ENCODE measurements at places on chromosomes 16 and 17.

DNA sequence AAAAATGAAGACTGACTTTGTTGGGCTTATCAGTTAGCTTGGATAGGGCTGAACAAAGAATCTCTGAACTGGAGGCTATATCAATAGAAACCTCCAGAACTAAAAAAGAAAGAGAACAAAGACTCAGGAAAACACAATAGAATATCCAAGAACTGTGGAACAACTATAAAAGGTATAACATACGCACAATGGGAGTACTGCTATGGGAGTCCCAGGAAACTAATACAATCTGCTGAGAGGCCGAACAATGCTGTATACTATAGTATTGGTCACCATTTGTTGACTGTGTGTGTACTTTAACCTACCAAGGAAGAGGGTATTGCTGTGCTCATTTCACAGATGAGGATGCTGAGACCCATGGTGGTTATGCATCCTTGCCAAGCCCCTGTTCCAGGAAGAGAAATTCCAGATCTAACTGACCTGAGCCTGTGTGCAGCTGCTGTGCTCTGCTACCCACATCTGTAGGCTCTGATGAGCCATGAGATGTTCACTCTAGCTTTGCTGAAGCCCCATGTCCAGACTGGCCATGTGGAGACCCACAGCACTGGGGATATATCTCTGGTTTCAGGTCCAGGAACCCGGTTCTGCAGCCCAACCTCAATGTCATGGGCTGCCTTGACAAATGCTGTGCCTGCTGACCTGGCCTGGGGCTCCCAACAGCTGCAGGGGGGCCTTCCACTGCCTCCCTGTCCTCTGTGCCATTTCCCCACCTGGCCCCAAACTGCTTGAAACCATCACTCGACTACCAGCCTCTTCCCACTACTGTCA is 254.3 kb upstream of the TNRC6C start:
- no peak for DNase-seq

DNA sequence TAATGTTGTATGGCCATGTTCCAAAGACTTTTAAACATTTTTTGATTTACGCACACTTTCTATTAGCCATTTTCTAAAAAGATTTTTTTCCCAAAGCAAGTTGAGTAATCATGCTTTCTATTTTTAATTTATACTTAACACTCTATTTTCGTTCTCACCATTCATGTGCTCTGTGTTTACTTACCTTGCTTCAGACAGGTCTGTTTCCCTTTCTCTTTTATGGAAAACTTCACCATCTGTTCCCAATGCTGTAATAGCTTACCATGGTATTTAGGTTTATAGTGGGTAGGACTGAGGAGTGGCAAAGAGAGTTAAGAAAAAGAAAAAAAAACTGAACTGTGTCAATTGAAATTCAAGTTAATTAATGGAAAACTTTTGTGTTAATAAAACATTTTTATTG is 37.5 kb upstream of the KCNJ16 start:
- no peak for DNase-seq

GRCh38 chr17:49680314-49680713 is 2.4 kb upstream of the SPOP start:
- no peak for DNase-seq

GRCh38 chr16:81623365-81624102 is 155.6 kb upstream of the PLCG2 start:
- no peak for DNase-seq

- no peak for DNase-seq
These were observed 1.1 kb downstream of the TSEN54 start for GRCh38 chr17:75517297-75517865.

- DNase-seq: no peak
These were observed 344.5 kb upstream of the EEF2KMT start for GRCh38 chr16:5442054-5442453.

GRCh38 chr17:557371-557770 is 157.3 kb downstream of the VPS53 start:
- DNase-seq: no peak

DNA sequence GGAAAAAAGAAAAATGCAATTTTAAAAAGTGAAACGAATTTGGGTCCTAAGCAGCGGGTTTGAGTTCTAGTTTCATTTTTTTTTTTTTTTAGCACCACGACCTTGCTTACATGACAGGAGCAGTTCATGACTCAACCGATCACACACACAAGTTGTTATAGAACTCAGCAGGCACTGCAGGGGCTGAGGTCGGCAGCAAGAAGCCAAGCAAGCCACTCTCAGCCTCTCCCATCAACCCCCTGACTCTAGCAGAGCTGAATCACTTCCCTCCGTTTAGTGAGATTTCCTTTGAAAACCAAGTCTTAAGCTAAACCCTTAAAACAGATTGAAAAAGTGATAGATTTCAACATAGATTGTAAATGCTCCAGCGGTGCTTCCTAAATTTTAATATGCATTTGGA is 520.8 kb downstream of the HAPSTR1 start:
- DNase-seq: no peak

DNA sequence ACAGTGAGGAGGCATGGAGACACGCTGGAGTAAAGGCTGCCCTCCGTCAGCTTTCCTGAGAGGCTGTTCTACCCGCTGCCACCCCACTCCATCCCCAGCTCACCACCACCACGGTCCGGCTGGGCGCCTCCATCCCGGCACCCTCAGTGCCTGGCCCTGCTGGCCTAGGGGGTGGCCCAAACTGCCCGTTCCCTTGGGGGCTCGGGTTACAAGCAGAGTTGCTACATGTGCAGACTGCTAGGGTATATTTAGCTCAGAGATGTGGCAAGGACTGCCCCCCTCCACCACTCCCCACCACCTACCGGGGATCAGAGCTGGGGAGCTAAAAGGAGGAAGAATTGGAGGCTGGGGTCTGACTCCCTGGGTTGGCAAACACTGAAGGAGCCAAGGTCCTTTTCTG is 4.1 kb downstream of the CACNB1 start:
- DNase-seq: no peak

- no peak for DNase-seq
These were observed 39.7 kb upstream of the PVALEF start for GRCh38 chr17:81125573-81126081.
